Activated T-helper 1 cell treated with Interleukin-2 at 50 U/mL for 16 hours (primary cell): ENCODE measurements at places on chromosomes 3 and 15.

DNA sequence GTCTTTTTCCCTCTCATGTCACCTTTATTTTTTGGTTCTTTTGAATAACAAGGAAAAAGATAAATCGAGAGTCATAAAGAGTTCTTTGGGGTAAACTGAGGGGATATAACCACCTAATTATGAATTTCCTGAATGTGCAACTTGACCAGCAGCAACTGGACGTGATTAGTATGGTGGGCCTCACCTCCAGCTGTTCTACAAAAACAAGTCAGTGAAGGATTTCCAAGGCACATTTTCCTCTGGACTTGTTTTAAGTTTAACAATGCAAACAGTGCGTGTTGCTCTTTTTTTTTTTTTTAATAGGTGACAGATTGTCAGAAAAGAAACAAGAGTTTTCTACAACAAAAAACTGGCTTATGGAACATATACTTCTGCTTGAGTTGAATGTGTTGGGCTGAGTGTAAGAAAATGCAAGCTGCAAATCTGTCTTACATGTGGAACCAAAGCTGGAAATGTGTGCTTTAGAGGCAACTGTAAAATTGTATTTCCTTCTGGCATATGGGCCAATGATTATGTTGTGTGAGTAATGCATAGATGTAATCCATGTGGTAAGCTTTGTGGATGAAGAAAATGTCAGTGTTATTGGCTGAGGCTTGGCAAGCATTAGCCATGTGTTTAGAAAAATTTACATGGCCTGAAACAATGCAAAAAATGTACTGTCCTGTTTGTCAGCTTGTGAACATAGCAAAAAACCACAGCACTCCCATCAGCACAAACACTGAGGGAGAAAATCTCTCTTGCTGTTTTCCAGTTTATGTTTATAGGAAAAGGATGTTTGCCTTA, 44.5 kb upstream of the FNDC3B start:
- no peak for DNase-seq

DNA sequence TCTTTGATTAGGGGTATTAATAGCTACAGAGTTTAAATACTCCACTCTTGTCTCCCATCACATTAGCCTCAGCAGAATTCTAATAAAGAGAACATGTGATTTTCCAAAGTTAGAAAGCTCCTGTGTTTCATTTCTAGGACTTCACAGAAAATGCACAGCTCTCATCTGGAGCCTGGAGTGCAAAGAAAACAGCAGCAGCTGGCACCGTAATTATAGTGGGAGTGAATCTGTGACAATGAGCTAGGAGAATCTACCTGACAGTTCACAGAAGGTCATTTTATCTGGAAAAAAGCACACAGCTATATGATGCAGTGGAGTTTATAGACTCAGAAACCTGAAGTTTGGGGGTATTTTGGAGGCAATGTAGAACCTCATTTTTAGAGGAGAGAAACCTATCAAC, 5.4 kb upstream of the TRIM59 start:
- DNase-seq: no peak

- DNase-seq: no peak
Measured at GRCh38 chr3:13215940-13216546, 142.8 kb upstream of the IQSEC1 start.

- DNase-seq: no peak
Measured at GRCh38 chr3:16102905-16103364, 71.5 kb upstream of the GALNT15 start.

GRCh38 chr3:133855772-133856171, 39.9 kb downstream of the RAB6B start:
- DNase-seq: no peak

- no peak for DNase-seq
Measured at GRCh38 chr15:48595981-48596380, 49.5 kb downstream of the FBN1 start.

GRCh38 chr3:71489315-71489761, 94.2 kb downstream of the FOXP1 start:
- DNase-seq: no peak

DNA sequence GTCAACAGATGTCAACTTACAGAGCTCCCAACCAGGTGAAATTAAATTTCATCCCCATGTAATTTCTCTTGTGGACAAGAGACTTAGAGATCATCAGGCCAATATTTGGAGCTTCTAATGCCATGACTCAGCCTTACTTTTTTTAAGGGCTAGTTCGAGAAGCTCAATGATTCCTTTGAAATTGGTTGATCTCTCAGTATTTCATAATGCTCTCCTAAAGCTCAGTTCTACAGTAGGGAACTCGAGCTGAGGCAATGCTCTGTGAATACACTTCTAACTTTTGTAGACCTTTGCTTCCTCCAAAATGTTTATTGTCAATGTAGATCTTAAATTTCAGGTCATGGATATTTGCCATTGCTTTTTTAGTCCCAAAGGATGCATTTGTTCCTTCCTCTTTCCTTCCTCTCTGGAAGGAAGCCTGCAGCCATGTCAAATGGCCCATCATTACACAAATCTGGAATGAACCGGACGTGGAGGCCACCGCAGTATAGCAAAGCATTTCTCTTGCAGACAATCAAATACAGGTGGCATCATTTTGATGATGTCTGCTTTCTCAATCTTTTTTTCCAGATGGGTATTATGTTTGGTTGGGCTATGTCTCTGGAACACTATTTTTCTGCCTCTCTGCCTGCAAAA, 28.3 kb downstream of the STARD5 start:
- no peak for DNase-seq

- DNase-seq: no peak
Measured at GRCh38 chr3:171824116-171824515, 13.8 kb upstream of the PLD1 start.

DNA sequence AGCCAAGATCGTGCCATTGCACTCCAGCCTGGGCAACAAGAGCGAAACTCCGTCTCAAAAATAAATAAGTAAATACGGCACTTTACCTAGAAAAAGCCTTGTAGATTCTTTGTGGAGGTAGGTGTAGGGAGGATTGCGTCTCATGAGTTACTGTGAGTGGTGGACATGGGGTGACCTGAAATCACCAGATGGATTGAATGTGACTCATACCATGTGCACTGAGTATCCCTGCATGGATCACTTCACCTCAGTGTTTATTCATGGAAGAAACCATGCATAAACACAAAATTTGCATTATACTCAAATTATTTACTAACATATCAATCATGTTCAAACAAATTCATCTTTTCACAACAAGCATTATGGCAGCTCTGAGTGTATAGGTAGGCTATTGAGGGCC, 55.9 kb downstream of the MRPS25 start:
- DNase-seq: no peak

GRCh38 chr15:77440378-77440999, 19.8 kb downstream of the HMG20A start:
- DNase-seq: no peak

GRCh38 chr3:115085197-115085865, 61.8 kb downstream of the ZBTB20 start:
- no peak for DNase-seq

DNA sequence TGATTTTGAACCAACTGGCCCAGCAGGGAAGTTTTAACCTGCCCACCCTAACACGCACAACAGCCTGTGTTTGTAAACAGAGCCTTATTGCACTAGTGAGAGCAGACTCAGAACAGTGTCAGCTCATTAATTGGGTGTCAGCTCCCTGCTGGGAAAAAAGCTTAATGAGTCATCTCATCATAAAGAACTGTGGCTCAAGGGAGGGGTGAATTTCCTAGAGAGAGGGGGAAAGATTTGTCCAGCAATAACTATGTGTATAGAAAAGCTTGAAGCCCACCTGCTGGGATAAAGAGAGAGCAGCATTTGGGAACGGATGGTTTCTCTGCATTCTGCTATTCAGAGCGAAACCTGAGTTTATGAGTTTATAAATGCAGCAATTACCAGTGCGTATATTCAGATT, 48.9 kb upstream of the GMNC start:
- no peak for DNase-seq

GRCh38 chr3:128455786-128456748, 10.6 kb downstream of the DNAJB8 start:
- DNase-seq: no peak

- no peak for DNase-seq
Measured at GRCh38 chr15:67140078-67140833, 74.9 kb downstream of the SMAD3 start.

- no peak for DNase-seq
Measured at GRCh38 chr3:73791356-73791755, 166.6 kb upstream of the PDZRN3 start.

- DNase-seq: no peak
Measured at GRCh38 chr3:48129921-48130320, 58.3 kb downstream of the CDC25A start.

DNA sequence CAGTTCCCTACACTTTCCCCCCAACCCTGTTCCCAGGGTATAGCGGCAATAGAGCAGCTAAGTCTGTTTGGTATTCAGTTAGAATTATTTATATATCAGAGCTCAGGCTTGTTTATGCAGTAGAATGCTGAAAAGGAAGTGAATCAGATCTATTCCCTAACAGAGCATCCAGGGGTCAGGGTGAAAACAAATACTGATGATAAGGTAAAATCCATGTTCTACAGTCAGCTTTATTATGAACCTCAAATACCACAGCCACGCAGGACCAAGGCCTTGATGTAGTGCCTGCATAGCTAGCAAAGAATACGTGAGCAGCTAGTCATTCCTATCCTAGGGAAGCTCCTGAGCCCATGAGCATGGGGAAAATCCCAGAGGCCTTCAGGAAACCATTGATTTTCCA, 229.7 kb upstream of the ICE2 start:
- no peak for DNase-seq

DNA sequence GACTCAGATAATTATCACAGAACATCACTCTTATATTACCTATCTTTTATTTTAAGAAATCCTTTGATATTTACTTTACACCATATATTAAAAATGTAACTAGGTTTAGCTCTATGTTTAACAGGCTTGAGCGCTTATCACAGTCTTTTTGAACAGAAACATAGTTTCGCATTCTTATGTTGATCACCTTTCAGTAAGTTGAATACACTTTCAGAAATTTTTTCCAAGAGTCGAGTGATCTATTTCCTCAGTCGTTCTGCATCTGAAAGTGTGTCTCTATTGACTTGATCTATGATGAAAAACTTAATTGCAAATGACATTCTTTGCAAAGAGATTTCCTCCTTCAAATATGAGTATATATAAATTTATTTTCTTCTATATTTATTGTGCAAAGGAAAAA, 516.6 kb upstream of the KCNMB2 start:
- no peak for DNase-seq

DNA sequence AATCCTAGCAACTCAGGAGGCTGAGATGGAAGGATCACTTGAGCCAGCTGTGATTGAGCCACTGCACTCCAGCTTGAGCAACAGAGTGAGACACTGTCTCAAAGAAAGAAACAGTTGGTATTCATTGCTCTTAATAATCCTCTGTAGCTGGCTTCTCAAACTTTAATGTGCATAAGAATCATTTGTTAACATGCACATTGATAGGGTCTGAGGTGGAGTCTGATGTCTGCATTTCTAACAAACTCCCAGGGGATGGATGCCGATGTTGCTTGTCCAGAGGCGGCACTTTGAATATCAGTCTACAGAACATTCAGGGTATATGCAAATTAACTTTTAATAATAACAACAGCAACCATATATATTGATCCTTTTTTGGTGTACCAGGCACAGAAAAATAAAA, 39.9 kb downstream of the NKIRAS1 start:
- DNase-seq: no peak

- no peak for DNase-seq
Measured at GRCh38 chr15:57149196-57149595, 227.1 kb upstream of the CGNL1 start.

GRCh38 chr3:184354121-184354728, 7.2 kb downstream of the CLCN2 start:
- DNase-seq: no peak

DNA sequence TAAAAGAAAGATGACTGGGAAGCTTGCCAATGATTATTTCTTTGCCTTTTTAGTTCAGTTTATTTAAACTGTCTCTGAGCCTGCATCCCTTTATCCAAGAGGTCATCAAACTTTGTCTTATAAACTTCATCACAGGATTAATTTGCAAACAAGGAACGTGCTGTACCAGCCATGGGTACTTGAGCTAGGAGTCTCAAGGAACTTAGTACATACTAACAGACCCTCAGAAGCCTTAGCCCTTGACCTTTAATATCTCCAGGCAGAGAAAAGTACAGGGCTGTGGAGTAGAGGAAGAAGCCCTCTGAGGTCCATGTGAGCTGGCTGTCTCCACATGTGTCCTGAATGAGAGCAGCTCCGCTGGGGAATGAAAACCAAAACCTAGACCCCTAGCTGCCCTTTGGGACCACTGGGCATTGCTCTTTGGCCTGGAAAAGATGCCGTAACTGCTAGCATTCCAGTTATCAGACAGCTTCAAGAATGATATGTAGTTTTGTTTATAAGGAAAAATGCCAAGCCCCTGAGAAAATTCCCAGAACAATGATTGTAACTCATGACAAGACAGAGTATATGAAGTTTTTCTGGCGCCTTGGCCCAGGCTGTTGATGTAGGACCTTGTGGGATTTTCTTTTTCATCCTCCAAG, 92.1 kb downstream of the ASB7 start:
- no peak for DNase-seq

DNA sequence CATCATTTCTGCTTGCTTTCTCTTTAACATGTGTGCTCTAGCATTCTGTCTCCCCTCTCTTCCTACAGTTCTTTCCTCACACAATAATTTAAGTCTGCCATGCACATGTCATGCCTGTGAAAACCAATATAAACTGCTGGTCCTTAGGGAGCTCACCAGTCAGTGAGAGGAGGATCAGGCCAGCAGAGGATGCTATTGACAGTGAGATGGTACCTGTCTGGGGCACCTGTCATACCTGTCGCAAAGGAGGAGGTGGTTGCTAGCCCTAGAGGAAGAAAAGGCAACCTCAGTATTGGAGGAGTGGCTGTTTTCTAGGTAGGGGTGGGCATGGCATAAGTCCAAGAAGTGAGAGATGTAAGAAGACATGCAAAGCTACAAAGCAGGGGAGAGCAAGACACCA, 194.6 kb downstream of the GABRG3 start:
- no peak for DNase-seq

DNA sequence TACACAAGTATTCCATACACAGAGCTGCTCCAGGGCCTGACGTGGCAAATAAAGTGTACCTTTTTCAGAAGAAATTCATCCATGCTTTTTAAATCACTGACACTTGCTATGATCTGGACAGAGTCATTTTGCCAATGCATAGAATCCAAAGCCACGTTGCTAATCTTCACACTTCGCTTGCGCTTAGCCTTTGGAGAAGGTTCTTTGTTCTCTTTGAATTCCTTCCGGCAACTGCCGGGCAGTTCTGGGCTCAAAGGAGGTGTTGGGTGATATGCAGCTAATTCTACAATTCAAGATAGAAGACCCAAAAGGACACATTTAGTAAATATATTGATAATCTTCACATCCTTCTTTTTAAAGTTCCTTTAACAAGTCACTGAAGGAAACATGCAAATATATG, 69.9 kb downstream of the NR2E3 start:
- no peak for DNase-seq

- DNase-seq: peak; percentile 26
Measured at GRCh38 chr15:70486451-70487386, 276.6 kb downstream of the UACA start.

DNA sequence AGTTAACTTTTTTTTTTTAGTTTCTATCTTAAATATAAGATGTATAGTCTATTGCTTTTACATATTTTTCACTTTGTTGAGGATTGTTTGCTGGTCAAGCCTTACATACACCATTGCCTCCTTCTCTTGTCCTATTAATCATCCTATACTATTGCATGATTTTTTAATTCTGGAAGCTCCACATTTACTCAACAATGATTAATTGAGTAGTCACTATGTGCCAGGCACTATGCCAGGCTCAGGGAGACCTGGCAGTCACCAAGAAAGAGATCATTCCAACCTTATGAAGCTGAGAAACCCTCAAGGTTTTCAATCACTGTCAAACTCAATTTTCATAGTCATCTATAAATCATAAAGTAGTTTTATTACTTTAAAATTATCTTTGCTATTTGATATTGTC, 626.2 kb downstream of the IGSF11 start:
- DNase-seq: no peak
